ENCODE measurements at places on chromosomes 2 and 18.

DNA sequence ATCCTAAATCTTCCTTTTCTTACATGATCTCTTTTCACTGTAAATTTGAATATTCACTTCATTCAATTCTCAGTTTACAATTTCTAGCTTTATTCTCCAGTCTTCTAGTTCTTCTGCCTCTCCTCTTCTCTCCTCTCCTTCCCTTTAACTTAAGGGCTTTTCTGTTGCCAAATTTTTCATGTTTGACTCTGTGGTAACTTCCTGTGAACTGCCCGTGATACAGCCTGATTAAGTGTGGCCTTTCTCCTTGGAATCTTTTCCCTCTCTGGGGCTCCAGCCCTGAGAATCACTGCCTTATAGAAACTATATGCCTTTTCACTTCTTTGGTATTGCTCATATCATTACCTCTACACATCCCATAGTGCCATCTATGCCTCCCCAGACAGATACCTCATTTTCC, 1923.8 kb upstream of the CELF4 start:
- H3K27ac ChIP-seq: no peak overlapping the region
- no peak for DNase-seq
- H3K36me3 ChIP-seq: no peaks in the 10 kb centered on the region
- no peaks in the 10 kb centered on the region for H3K4me1 ChIP-seq
- no peak overlapping the region for H3K4me3 ChIP-seq

DNA sequence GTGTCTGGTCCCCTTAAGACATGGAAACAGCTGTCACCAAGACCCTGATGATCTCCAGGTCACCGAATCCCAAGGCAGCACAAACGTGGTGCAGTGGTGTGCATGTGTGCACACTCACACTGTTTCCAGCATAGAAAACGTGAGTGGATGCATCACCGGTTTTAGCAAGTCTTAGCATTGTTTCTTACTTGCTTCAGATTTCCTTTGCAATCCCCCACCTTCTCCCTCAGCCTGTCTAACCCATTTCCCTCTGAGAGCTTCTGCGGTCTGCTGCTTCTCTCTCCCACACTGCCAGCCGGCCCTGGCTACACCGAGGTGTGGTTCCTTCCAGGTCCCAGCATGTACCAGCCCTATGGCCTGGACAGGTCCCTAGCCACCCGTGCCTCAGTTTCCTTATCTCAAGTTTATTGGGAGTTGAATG, 343.4 kb upstream of the HS6ST1 start:
- no peak overlapping the region for H3K4me3 ChIP-seq
- H3K27me3 ChIP-seq: peaks cover 3% of the 10 kb centered on the region
- H3K36me3 ChIP-seq: no peaks in the 10 kb centered on the region
- no peak overlapping the region for H3K27ac ChIP-seq

- H3K27ac ChIP-seq: no peak overlapping the region
- H3K4me1 ChIP-seq: peaks cover 10% of the 10 kb centered on the region
- peaks cover 4% of the 10 kb centered on the region for H3K36me3 ChIP-seq
- H3K27me3 ChIP-seq: no peaks in the 10 kb centered on the region
- peak; percentile 38 for DNase-seq
- H3K4me3 ChIP-seq: no peak overlapping the region
Measured at GRCh38 chr2:109454304-109454703, 159.5 kb downstream of the SEPTIN10 start.

DNA sequence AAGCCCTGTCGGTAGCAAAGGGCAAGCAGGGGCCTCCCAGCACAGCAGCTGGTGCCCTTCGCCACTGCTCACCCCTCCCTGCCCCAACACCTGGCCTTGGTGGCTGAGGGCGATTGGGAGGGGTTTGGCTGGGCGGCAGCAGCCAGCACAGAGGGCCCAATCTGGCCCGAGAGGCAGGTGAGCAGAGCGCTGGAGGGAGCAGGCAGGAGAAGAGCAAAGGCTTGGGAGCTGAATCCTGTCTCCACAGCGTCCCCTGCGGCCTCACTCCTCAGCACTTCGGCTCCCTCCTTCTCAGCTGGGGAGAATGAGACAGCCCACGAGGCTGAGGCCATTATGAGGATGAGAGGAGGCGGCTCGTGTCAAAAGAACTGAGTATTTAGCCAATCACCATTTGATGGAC, 74.9 kb upstream of the TAF1B start:
- H3K4me1 ChIP-seq: peaks cover 70% of the 10 kb centered on the region
- H3K4me3 ChIP-seq: no peak overlapping the region

DNA sequence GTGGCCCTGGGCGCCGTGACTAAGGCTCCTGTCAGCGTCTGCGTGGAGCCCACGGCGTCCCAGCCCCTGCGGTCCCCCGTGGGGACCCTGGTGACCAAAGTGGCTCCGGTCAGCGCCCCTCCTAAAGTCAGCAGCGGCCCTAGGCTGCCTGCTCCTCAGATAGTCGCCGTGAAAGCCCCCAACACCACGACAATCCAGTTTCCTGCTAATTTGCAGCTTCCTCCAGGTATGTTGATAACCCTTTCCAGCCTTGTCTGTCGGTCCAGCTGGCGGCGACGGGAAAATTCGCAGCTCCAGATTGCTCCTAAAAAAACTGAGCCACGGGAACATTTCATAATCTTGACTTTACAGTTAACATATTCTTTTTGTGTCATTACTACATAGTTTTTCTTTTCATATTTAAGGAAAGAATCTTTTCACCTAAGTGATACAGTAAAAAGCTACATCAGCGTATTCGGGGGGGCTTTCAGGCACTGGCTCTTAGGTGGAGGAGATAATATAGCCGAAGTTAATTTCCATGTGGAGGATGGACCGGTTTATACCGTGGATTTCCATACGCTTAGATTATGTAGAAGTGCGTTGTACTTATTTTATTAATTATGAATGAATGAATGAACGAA, 916 bp downstream of the TAF4B start:
- peak overlapping the region; percentile 88 for H3K27ac ChIP-seq
- no peaks in the 10 kb centered on the region for H3K27me3 ChIP-seq
- no peaks in the 10 kb centered on the region for H3K36me3 ChIP-seq
- no peak for DNase-seq
- H3K4me3 ChIP-seq: peak overlapping the region; percentile 99

DNA sequence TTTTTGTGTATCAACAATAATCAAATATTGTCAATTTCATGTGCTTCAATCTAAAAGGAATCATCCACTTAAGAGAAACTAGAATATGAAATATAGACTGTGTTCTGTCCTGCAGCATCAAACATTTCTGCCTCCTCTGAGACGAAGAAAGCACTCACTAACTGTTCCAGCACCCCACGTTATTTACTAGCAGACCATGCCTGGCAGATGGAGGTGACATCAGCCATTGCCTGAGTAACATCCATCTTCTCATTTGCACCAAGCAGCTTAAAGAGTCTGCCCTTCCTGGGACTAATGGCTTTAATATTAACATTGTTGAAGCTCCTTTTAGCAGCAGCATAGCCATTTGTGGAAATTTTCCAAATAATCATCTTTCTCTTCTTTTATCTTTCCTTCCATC, 25.7 kb downstream of the SGPP2 start:
- H3K27ac ChIP-seq: no peak overlapping the region
- no peak overlapping the region for H3K4me3 ChIP-seq
- peaks cover 4% of the 10 kb centered on the region for H3K4me1 ChIP-seq
- no peaks in the 10 kb centered on the region for H3K36me3 ChIP-seq
- no peaks in the 10 kb centered on the region for H3K27me3 ChIP-seq

DNA sequence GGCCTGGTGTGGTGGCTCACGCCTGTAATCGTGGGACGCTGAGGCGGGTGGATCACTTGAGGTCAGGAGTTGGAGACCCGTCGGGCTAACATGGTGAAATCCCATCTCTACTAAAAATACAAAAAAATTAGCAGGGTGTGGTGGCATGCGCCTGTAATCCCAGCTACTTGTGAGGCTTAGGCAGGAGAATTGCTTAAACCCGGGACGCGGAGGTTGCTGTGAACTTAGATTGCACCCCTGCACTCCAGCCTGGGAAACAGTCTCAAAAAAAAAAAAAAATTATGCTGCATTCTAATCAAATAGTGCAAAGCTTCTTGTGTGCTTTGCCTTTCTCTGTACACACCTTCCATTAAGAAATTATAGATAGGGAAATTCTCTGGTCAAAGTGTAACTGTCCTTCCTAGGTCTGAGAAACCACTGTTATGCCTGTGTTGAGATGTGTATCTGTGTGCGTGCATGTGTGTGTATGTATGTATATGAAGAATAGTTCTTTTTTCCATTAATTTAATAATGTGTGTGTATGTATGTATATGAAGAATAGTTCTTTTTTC, 2.5 kb downstream of the CD28 start:
- H3K36me3 ChIP-seq: no peaks in the 10 kb centered on the region
- H3K27me3 ChIP-seq: no peaks in the 10 kb centered on the region
- H3K27ac ChIP-seq: no peak overlapping the region
- peaks cover 2% of the 10 kb centered on the region for H3K4me1 ChIP-seq
- DNase-seq: no peak
- H3K4me3 ChIP-seq: no peak overlapping the region

DNA sequence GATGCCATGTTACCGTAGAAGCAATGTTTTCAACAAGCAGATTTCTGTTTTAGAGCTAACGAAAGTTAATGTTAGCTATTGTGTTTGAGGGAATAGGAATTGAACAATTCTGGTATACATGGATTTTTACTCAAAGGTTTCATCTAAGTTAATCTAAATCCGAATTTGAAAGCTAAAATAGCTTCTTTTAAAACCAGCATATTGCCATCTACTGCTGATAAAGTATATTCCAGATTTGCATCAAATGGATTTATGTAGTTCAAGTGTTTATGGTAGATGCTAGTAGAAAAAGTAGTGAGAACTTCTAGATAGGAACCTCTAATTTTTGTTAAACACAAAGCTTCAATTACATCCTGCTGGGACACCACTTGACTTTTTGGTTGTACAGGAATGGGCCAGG, 1569.5 kb upstream of the NXPH2 start:
- no peaks in the 10 kb centered on the region for H3K27me3 ChIP-seq
- no peak for DNase-seq
- no peak overlapping the region for H3K4me3 ChIP-seq
- H3K4me1 ChIP-seq: no peaks in the 10 kb centered on the region
- no peak overlapping the region for H3K27ac ChIP-seq
